Epithelial cell of proximal tubule (primary cell): ENCODE measurements at places on chromosomes 6 and 20. TPM values are rescaled to one million over a fixed set of nuclear protein-coding genes. Genes with fewer than 3 reads are reported as not detected.

DNA sequence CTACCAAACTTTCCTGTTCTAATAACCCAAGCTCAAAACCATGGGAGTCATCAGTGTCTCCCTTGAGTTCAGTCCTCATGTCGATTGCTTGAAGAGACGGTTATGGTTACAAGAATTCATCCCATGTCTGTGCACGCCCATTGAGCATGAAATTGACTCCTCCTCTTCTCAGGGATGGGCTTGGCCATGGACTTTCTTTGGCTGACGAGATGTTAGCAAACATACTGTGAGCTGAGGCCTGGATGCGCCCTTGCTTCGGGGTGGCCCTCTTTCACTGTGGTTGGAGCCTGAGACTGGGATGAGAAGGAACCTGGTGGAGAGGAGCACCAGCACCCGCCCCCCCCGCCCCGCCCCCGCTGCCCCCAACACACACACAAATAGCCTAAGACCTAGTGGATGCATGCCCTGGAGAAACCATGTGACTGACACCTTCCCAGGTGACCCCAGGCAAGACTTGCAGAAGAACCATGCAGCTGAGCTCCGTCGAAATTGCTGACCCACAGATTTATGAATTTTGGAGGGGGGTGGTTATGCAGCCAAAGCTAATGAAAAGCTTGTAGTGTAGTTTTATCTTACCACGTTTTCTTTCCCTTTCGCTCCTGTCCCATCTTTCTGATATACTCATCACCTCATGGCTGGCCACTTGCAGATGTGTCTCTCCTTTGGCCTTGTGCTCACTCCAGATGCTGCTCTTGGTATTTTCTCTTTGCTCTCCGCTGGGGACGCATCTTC, 231.4 kb downstream of the CDH4 start:
- DNase-seq = no peak

DNA sequence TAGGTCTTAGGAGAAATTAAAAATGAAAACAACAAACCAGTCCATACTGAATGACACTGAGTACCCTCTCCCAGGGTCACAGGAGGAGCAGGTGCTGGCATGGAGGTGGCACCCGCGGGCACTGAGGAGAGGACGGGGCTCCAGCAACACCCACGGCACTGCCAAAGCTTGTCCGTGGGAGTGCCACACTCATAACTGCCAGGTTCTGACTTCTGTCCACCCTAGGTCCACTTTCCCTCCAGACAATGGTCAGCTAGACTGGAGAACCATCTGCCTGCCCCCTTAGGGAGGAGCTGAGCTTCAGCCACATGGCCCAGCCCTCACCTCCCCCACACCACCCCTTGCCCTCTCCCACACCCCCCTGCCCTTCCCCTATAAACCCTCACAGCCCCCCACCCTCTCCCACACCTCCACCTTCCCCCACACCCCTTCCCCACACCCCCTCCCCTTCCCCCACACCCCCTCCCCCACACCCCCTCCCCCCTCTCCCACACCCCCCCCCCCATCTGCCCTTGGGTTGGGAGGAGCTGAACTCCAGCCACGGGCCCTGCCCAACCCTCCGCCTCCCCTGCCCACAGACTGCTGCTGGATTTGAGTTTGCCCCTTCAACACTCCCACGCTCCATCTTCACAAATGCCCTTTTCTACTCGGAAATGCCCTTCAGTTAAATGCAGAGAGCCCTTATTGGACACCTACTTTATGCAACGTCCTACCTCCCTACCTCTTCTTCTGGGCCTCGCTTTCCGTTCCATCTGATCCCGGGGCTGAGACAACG, 129.6 kb downstream of the TAF4 start:
- no peak for DNase-seq

DNA sequence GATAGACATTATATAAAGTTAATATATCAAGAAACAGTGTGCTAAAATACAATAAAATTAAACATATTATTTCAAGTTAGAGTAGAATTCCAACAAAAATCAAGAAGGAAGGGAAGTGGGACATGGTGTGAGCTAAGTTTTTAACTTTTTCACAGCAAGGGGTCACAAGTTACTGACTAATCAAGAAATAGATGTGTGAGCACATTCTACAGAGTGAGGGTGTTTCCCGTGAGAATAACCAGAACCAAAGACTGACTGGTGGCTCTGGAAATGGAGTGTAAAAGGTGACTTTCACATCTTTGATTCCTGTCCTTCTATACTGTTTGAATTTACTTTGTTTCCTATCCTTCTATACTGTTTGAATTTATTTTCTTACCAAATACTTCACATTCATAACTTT, 206.6 kb downstream of the TASP1 start:
- DNase-seq = peak; percentile 76

Gene SEMG2
- not detected in 2 replicates for total RNA-seq

Gene MPC1
- total RNA-seq = 20.4 and 21.2 TPM in 2 replicates

Gene C6orf163
- 0.58 TPM in 1 of 2 replicates, not detected in the other for total RNA-seq

Gene TINAG
- 14.1 and 17.9 TPM in 2 replicates for total RNA-seq

DNA sequence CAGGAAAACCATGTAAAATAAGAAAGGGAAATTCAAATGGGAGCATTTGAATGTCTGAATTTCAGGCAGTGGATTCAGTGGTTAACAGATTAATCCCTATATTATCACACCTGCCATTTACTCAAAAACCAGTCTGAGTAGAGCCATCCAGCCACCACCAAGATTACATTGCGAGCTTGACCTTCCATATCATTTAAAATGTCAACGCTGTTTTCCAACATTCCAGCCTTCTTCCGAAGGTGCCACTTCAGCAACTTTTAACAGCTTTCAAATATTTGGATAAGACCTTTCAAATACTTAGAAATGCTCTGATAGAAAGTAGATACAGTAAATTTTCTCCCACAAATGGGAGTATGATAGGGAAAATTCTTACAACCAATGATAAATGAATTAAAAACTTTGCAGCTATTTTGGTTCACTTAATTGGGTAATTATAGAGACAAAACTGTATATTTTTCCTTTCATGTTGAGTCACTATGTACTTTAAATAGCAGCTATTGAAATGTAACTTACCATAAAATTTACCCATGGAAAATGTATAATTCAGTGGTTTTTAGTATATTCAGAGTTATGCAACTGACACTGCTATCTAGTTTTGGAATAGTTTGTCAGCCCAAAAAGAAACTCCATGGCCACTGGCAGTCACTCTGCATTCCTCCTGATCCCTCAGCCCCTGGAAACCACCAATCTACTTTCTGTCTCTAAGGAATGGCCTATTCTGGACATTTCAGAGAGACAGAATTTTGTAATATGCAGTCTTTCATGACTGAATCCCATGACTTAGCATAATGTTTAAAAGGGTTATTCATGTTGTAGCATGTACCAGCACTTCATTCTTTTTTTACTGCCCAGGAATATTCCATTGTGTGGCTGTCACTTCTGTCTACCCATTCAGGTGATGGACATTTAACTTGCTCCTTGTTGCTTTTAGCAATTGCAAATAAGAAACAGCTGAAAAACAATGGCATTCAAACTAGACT, 21.5 kb downstream of the EZR start:
- no peak for DNase-seq

- no peak for DNase-seq
These were observed 14.0 kb downstream of the RBL1 start for GRCh38 chr20:37081717-37082289.

DNA sequence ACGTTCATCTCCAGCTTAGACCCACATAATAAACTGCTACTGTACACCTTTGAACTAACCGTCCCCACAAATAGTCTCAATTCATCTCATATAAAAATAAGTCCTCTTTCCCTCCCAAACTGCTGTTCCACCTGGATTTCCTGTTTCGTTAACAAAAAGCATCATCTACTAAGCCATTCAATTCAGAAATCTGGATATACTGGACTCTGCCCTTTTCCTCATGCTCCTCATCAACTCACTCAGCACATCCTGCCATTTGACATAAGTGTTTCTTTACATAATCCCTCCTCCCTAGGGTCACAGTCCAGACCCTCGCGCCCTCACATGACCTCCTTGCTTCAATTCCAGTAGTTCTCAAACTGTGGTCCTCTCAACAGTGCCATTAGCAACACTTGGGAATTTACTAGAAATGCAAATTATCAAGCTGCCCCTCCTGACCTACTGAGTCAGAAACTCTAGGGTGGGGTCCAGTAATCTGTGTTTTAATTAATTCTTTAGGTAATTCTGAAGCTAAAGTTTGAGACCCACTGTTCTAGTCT, 4.5 kb downstream of the MKKS start:
- no peak for DNase-seq

DNA sequence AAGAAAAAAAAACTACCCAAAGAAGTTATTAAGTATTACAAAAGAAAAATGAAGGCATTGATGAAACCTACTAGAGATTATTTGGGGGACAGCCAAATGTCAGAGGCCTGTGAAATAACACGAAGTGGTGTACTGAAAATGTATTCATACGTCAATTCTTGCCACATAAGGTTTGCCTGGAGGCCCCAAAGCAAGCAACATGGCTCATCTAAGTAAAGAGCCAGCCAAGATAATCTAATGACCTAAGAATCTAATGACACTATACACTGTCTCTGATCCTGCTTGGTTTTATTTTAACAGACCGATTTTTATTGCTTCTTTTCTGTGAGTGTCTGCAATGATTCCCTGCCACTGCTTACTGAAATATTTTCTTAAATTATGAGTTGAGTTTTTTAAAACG, 34.7 kb downstream of the FILIP1 start:
- no peak for DNase-seq

Gene MOG
- not detected in 2 replicates for total RNA-seq

Gene RAMACL
- 0.07 and 0.12 TPM in 2 replicates for total RNA-seq

GRCh38 chr6:12751694-12752325, 35.2 kb downstream of the PHACTR1 start:
- DNase-seq = no peak

GRCh38 chr6:54801669-54802068, 44.9 kb upstream of the FAM83B start:
- DNase-seq = peak; percentile 67

- DNase-seq = no peak
These were observed 783.0 kb downstream of the TENT5A start for GRCh38 chr6:80969439-80969838.

- DNase-seq = no peak
These were observed 183.4 kb downstream of the ID4 start for GRCh38 chr6:20020526-20020925.

- DNase-seq = peak; percentile 95
These were observed 224.9 kb downstream of the IBTK start for GRCh38 chr6:82022614-82023129.
